Aorta (tissue), 5 donors: ENCODE measurements at places on chromosomes 13 and 19. TPM values are rescaled to one million over a fixed set of nuclear protein-coding genes. Genes with fewer than 3 reads are reported as not detected.

DNA sequence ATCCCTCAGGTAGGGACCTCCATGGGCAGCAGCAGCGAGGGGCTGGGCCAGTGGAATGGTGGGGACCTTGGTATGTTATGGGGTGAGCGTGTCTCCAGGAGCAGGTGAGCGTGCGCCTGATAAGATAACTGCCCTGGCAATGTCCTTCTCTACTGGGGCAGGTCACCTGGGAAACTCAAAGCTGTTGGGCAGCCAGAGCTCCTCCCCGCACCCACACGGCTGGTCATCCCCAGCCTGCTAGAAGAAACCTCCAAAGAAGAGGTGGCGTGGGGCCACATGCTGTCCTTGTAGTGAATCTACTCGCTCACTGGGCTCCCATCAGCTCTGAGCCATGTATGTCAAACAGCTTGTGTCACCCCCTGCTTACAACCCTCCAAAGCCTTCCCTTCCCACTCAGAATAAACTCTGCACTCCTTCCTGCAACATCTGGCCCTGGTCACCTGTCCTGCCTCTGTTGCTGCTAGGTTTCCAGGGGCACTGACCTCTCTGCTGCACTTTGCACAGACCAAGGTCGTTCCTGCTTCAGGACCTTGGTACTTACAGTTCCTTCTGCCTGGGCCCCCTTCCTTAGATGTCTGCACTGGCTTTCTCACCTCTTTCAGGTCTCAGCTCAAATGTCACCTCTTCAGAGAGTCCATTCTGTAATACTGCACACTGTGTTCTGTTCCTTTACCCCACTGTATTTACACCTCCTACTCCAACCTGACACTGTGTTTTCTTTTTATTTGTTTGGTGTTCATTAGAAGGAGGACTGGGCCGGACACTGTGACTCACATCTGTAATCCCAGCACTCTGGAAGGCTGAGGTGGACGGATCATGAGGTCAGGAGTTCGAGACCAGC lies 1.8 kb upstream of the ATP4A start:
- DNase-seq = no peak

DNA sequence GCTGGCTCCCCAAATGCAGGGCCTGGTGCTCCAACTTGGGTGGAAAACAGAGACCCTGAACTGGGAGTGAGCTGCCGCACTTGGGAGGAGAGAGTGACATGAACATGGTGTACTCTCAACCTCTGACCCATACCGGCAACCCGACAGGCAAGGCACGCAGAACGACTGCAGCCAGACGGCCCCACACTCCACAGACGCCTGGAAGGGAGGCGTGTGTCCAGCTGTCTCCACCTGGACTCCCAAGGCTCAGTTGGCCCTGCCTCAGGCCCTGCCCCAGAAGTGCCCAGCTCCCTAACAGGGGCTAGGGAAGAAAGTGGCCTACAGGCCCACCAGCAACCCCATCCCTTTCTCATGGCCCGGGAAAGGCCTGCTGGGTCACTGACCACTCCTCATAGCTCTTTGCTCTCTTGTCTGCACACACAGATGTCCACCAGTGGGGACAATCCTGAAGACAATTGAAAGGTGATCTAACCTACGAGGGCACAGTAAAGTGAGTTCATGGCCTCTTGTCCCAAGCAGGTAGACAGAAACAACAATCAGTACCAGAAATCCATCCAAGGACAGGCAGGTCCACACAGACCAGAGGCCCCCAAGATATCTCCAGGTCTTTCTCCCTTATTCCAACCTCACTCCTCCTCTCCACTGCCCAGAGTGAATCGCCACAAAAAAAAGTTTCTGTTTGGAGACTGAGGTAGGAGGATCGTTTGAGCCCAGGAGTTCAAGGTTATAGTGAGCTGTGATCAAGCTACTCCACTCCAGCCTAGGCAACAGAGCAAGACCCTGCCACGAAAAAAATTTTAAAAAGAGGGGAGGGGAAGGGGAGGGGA lies 28.2 kb downstream of the ELL start:
- no peak for DNase-seq

DNA sequence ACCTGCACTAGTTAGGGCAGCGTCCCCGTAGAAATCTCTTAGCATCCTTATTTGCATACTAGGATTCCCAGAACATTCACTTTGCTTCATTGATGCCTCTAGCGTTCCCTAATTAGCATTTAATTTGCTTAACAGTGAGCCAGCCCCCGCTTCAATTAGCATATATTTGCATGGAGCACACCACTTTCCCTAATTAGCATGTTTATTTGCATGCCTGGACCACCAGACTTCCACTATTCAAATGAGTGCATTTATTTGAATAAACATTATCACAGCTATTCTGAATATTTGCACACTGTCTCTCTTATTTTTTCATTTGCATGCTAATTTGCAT lies 69.6 kb downstream of the RYR1 start:
- no peak for DNase-seq

DNA sequence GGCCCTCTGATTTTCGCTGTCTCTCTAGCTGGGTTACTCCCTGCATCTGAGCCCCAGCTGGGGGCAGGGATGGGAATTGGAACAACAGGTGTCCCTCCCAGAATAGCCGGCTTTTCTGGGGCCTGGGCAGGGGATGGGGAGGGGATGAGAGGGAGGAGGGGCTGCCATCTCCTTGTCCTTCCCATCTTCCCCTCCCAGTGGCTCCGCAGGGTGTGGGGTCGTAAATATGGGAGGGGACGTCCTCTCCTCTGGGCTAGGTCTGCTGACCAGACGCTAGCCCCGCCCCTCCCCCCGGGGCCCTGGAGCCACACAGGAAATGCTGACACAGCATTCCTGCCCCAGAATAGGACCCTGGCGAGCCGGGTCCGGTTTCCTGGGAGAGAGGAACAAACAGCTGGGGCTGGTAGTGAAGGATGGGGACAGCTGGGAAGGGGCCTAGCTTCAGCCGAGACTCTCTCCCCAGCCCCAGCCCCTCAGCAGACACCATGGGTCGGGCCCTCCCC lies 1.1 kb downstream of the RYR1 start:
- peak; percentile 64 for DNase-seq

DNA sequence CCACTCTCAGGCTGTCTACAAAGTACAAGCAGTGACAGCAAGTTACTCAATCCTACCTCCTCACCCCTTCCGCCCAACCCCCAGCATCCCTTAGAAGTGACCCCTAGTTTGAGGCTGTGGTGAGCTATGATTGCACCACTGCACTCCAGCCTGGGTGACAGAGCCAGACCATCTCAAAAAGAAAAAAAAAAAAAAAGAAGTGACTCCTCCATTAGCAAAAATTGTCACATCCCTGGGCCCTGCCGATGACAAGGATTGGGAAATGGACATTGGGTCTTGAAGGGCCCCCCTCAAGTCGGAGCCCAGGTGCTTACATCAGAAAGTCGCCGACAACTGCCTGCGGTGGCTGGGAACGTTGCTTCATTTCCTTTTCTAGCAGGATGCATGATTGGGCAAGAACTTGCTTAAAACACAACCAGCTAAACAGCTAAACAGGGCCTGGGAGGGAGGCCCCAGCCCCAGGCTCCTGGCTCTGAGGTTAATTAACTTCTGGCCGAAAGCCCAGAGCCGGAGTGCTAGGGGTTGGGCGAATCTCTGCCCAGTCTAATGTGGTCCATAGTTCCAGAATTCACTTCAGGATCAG lies 15.3 kb downstream of the RAB3D start:
- DNase-seq = peak; percentile 82

- DNase-seq = no peak
Measured at GRCh38 chr13:44063467-44063866, 183.8 kb downstream of the LACC1 start.

- DNase-seq = no peak
Measured at GRCh38 chr13:113905942-113906341, 42.1 kb upstream of the GAS6 start.

DNA sequence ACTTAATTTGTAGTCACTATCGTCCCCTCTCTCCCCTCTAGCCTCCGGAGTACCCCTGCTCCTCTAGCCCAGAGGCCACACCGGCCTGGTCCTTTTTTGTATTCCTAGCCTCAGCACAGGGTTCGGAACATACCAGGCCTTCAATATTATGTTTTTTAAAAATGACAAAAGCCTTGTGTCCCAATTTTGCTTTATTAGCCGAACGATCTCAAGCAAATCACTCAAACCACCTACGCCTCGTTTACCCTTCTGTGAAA lies 463 bp upstream of the POMP start:
- DNase-seq = no peak

GRCh38 chr19:47768604-47769003 lies 9.9 kb upstream of the SELENOW start:
- no peak for DNase-seq

DNA sequence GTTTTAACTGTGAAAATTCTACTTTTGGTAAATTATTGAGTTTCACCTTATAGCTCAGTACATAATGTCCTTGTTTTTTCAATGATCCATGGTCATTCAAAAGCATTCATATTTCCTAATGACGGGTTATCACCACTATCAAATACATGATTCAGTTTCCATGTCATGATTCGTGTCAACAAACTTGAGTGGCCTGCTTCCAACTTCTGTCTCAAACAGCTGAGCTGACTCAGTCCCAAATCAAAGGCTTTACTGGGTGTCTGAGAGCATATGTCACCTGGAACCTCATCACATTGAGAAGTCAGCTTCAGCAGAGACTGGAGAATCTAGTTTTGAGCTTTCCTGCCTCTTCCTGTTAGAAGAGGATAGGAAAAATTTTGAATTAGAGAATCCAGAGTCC lies 40.3 kb upstream of the SGCG start:
- no peak for DNase-seq

GRCh38 chr19:29442094-29442493 lies 83.7 kb upstream of the VSTM2B start:
- DNase-seq = no peak

GRCh38 chr13:33349986-33350826 lies 64.7 kb upstream of the STARD13 start:
- DNase-seq = peak; percentile 81

DNA sequence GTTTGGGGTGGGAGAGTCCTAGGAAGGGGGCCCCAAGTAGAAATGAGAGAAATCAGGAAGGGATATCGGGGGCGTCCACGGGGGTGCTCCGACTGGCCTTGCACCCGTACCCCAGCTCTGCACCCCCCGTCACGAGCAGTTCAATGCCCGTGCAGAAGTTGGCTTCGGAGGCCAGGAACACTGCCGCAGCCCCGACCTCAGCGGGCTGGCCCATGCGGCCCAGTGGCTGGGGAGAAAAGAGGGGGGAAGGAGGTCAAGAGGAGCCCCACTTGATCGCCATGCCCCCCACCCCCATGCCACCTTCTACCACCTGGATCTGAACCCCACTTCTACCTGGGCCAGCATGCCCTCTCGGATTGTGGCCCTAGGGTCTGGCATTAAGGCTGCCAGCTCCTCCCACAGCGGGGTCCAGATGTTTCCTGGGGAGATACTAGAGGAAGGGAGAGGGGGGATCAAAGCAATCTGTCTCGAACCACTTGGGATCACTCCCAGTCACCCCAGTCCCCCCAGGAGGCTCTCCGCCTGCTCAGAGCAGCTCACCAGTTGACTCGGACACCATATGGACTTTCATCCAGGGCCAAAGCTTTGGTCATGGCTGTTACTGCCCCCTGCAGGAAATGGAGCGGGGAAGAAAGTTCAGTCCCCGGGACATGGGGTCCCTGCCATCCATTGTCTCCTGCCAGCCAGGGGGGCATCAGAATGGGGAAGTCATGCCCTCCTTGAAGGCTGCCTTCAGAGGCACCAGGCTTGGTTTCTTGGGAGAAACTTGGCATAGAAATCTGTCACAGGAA lies 2.5 kb upstream of the BCAT2 start:
- no peak for DNase-seq

- no peak for DNase-seq
Measured at GRCh38 chr19:48804496-48804895, 6.3 kb downstream of the BCAT2 start.

GRCh38 chr19:45643024-45643926 lies 4.1 kb upstream of the EML2 start:
- DNase-seq = peak; percentile 93

DNA sequence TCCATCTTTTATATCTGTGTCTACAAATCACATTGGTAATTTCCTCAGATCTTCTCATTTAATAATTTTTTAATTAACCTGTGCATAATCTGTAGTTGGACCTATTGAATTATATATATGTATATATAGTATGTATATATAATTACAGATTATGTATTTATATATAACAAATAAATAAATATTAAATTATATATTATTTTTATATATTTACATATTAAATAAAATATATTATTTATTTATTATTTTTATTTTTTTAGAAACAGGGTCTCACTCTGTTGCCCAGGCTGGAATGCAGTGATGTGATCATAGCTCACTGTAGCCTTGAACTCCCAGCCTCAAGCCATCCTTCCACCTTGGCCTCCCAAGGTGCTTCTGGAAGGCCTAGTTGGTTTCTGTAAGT lies 197.9 kb downstream of the FGF9 start:
- no peak for DNase-seq

- no peak for DNase-seq
Measured at GRCh38 chr13:93951108-93951507, 528.4 kb downstream of the DCT start.

DNA sequence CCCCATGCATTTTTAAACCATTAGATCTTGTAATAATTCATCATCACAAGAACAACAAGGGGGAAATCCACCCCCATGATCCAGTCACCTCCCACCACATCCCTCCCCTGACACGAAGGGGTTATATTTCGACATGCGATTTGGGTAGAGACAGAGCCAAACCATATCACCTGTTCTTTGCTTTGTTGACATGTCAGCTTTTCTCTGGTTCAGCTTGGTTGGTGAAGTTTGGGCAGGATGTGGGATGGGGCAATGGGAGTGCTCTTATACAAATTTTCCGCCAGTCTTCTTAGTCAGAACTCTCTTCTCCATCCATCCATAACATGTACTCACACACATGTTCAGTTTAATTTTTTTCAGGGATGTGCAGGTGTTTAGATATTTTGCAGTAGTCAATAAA lies 12.9 kb downstream of the TPP2 start:
- no peak for DNase-seq

DNA sequence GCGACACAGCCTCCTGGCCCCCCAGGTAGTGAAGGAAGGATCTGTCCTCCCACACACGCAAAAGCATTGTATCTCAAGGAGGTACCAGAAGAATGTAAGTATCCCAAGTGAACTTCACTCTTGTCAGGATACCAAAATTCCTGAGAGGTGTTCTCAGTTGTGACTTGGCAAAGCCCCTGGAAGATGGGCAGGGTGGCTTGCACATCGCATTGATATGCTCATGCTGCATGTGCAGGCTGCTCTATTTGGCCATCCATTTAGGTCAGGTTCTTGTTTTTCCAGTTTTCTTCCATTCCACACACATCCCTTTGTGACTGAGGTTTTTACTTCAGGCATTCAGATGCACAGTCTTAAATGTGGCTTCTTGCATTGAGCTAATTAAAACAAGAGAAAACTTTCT lies 382.8 kb downstream of the FOXO1 start:
- no peak for DNase-seq

The DACH1 gene
- polyA plus RNA-seq = 0.50 TPM

The CGB5 gene
- not detected for polyA plus RNA-seq

The COL5A3 gene
- polyA plus RNA-seq = 4.9 TPM

The GNG7 gene
- polyA plus RNA-seq = 1.7 TPM

The HSH2D gene
- polyA plus RNA-seq = 2.5 TPM

The DNM2 gene
- polyA plus RNA-seq = 51.7 TPM

The PSG3 gene
- polyA plus RNA-seq = not detected

The ANKRD10 gene
- polyA plus RNA-seq = 44.1 TPM

The KCNK6 gene
- 23.5 TPM for polyA plus RNA-seq

The SIGLECL1 gene
- not detected for polyA plus RNA-seq

The KLF1 gene
- not detected for polyA plus RNA-seq

The SPTBN4 gene
- polyA plus RNA-seq = 0.25 TPM
